Neuronal stem cell (in vitro differentiated cells): ENCODE measurements at places on chromosomes 7 and 10.

DNA sequence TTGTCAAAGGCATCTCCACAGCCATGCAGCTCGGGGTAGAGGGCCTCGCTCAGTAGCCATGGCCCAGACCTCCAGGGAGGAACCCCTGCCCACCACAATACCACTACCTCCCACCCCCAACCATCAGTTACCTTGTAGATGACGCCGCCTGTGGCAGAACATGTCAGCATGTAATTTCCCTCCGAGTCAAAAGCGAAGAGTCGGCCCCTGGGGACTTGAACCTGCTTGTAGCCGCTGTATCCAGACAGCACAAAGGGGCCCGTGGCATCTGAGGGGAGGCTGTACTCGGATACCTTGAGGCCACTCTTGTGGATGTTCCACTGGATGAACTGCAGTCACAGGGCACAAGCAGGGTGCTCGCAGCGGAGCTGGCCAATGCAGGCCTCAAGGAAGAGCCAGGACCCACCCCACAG, 16.3 kb upstream of the CYREN start:
- H3K4me3 ChIP-seq = no peak overlapping the region
- DNase-seq = no peak
- H3K4me1 ChIP-seq = no peaks in the 10 kb centered on the region
- peaks cover 62% of the 10 kb centered on the region for H3K36me3 ChIP-seq

- no peak overlapping the region for H3K4me3 ChIP-seq
- no peak overlapping the region for H3K27ac ChIP-seq
- DNase-seq = no peak
- H3K36me3 ChIP-seq = no peaks in the 10 kb centered on the region
- H3K27me3 ChIP-seq = no peaks in the 10 kb centered on the region
- H3K4me1 ChIP-seq = no peaks in the 10 kb centered on the region
These were observed 147.5 kb downstream of the SEMA3D start for GRCh38 chr7:85039196-85039923.

DNA sequence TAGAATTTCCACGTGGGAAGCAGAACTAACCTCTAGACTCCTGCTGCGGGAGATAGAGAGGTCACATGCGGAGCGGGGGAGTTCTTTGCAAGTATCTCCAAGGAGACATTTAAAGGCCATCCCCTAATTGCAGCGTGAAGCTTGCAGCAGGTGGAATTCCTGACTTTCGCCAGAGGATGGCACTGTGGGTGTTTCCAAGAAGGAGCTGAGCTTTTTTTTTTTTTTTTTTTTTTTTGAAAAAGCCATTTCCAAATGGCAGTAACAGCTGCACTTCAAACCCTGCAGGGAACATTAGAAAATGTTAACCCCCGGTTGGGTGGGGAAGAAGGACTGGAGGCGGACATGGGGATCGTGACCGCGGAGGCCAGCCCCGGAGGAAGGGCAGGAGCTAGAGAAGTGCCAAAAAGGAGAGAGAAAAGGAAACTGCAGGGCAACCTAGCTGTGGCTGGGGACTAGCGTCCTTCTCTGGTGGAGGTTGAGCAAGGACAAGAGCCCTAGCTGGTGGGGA, 487.7 kb downstream of the TYW1 start:
- DNase-seq = peak; percentile 75
- H3K27ac ChIP-seq = no peak overlapping the region
- H3K36me3 ChIP-seq = no peaks in the 10 kb centered on the region
- no peak overlapping the region for H3K4me3 ChIP-seq

DNA sequence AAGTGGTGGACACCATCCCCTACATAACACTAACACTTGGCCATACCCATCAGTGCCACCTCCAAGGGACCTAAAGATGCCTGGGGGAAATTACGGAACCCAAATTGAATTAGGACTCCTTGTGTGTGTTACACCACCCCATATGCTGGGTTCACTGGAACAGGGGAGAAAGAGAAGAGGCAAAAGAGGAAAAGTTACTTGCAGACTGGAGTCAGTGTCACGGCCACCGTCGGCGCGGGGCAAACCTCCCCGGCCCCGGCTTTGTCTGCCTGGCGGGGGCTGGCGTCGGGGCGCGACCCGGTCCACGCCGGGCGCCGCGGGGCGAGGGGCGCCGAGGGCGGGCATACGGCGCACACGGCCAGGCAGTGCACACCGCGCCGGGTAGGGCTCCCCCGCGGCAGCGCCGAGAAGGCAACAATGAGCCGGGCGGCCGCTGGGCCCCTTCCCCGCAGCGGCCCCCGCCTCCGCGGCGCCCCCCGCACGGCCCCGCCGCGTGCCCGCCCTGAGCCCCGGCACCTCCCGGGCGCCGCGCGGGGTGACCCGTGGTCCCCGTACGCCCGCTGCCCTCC, 171.1 kb downstream of the FAM107B start:
- peaks cover 36% of the 10 kb centered on the region for H3K36me3 ChIP-seq
- H3K27me3 ChIP-seq = peaks cover 2% of the 10 kb centered on the region
- H3K4me1 ChIP-seq = peaks cover 6% of the 10 kb centered on the region

DNA sequence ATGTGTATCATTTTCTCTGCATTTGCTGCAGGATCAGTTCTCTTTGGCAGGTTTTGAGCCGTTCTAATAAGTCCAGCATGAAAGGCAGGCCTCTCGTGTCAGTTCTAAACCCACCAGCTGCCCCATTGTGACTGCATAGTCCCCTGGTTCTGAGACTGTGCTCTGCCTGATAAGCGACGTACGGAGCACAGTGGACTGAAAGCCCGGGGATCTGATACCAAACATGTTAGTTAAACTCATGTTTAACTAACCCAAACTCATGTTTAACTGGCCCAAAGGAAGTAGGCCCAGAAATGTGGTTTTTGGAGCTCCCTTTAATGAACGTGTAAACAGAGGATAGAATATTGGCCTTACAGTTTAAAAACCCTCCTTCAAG, 98.0 kb upstream of the PDCD4 start:
- no peaks in the 10 kb centered on the region for H3K27me3 ChIP-seq
- H3K36me3 ChIP-seq = no peaks in the 10 kb centered on the region
- H3K4me1 ChIP-seq = no peaks in the 10 kb centered on the region
- DNase-seq = no peak
- no peak overlapping the region for H3K27ac ChIP-seq

DNA sequence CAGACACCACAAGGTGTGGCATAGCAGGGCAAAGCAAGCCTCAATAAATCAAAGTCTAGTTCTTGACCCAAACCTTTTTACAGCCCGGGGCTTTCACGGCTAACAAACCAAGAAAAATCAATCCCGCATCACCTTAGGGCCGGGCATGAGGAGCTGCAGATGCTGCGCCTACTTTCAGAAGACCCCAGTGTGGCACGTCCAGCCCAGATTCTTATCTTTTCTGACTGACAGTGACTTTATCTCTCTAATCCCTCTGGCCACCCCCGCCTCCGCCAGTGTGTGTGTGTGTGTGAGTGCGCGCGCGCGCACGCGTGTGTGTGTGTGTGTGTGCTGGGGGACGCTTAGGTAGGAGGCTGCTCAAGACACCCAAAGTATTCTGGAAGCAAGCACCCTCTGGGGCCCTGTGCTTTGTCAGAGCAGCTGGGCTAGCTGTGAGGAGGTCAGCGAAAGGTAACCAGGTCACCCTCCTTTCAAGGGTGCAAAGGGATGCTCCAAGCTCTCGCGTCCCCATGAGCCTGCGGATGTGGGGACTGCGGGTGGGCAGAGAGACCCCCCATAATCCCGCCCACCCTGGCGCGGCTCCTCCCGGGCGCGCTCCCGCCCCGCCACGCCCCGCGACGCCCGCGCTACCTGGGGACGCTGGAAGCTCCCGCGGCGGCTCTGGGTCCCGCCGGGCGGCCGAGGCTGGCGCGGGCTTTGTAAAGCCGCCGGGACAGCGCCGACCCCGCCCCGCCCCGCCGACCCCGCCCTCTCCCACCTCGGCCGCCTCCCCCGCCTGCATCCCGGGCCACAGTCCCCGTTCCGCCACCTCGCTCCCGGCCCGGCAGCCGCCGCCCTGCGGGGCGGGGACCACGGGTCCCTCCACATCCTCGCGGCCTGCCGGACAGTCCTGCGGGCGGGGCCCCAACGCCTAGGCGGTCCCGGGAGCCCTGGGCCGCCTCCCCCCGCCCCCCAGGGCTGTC, 57.1 kb upstream of the RHOBTB1 start:
- peak; percentile 56 for DNase-seq
- H3K27me3 ChIP-seq = peaks cover 48% of the 10 kb centered on the region
- H3K4me3 ChIP-seq = peak overlapping the region; percentile 51
- H3K36me3 ChIP-seq = no peaks in the 10 kb centered on the region
- peaks cover 5% of the 10 kb centered on the region for H3K4me1 ChIP-seq
- H3K27ac ChIP-seq = no peak overlapping the region

DNA sequence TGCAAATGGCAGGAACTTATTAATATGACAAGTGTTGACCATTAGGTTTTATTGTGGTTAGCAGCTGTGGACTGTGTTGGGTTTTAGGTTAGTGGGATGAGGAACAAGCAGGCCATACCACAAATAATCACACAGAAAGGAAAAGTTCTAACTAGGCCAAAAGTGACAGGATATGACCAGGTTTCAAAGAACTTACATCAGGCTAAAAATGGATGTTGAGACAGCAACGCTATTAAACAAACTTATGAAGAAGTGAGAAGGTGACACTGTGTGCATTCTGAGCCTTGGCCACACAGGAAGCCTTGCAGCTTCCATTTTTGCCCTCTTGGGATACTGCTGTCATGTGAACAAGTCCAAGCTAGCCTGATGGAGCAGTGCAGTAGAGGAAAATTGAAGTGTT, 568.8 kb downstream of the HTR7 start:
- H3K4me1 ChIP-seq = no peaks in the 10 kb centered on the region
- DNase-seq = no peak
- no peak overlapping the region for H3K4me3 ChIP-seq
- H3K27ac ChIP-seq = no peak overlapping the region
- H3K27me3 ChIP-seq = no peaks in the 10 kb centered on the region
- no peaks in the 10 kb centered on the region for H3K36me3 ChIP-seq

DNA sequence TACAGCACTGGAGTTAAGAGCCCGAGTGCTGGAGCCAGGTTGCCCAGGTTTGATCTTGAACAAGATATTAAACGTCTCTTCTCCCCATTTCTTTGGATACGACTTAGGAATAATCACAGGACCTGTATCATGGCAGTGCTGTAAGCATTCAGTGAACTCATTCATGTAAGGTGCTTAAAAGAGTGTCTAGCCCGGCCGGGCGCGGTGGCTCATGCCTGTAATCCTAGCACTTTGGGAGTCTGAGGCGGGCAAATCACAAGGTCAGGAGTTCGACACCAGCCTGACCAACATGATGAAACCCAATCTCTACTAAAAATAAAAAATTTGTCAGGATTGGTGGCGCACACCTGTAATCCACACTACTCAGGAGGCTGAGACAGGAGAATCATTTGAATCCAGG, 40.8 kb downstream of the CHST15 start:
- no peak overlapping the region for H3K27ac ChIP-seq
- no peak overlapping the region for H3K4me3 ChIP-seq
- no peak for DNase-seq
- H3K4me1 ChIP-seq = peaks cover 17% of the 10 kb centered on the region
- H3K36me3 ChIP-seq = no peaks in the 10 kb centered on the region
- no peaks in the 10 kb centered on the region for H3K27me3 ChIP-seq

DNA sequence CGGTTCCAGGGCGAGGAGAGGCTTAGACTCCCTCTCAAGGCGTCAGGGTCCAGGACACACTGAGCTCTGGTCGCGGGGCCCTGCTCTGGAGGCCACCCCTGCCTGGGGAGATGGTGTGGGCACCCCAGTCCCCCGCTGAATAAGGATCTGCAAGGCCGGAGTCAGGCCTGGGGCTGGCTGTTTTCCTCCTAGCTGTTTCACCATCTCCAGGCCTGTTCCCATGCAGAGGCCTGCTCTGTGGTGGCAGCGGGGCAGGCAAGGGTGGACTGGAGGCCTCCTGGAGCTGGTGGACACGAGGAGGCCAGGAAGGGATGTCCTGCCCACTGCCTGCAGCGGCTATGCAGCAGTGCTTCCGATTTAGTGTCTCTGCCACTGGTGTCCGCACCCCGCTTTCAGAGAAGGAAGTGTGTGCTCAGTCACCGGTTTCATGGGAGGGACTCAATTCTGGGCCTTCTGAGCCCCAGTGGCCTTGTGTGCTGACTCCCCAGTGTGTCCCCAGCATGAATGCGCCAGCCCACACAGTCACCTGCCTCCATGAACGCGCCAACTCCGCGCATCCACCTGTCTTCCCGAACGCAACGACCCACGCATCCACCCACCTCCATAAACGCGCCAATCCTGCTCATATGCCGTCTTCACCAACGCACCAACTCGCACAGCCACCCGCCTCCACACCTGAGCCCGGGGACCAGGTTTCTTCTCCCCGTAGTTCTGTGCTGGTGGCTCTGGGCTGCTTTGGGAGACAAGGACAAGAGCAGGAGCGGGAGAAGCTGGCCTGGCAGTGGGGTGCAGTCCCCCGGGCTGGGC, 14.5 kb upstream of the GPR146 start:
- H3K4me3 ChIP-seq = no peak overlapping the region
- peaks cover 23% of the 10 kb centered on the region for H3K36me3 ChIP-seq
- H3K4me1 ChIP-seq = peaks cover 12% of the 10 kb centered on the region
- no peaks in the 10 kb centered on the region for H3K27me3 ChIP-seq

GRCh38 chr10:116198676-116199035, 74.3 kb downstream of the GFRA1 start:
- H3K4me3 ChIP-seq = no peak overlapping the region
- peaks cover under 1% of the 10 kb centered on the region for H3K4me1 ChIP-seq
- no peak overlapping the region for H3K27ac ChIP-seq
- H3K27me3 ChIP-seq = no peaks in the 10 kb centered on the region

GRCh38 chr10:15853800-15854199, 6.5 kb downstream of the MINDY3 start:
- H3K36me3 ChIP-seq = no peaks in the 10 kb centered on the region
- H3K27ac ChIP-seq = no peak overlapping the region
- H3K4me3 ChIP-seq = no peak overlapping the region
- H3K27me3 ChIP-seq = no peaks in the 10 kb centered on the region
- peaks cover 2% of the 10 kb centered on the region for H3K4me1 ChIP-seq

DNA sequence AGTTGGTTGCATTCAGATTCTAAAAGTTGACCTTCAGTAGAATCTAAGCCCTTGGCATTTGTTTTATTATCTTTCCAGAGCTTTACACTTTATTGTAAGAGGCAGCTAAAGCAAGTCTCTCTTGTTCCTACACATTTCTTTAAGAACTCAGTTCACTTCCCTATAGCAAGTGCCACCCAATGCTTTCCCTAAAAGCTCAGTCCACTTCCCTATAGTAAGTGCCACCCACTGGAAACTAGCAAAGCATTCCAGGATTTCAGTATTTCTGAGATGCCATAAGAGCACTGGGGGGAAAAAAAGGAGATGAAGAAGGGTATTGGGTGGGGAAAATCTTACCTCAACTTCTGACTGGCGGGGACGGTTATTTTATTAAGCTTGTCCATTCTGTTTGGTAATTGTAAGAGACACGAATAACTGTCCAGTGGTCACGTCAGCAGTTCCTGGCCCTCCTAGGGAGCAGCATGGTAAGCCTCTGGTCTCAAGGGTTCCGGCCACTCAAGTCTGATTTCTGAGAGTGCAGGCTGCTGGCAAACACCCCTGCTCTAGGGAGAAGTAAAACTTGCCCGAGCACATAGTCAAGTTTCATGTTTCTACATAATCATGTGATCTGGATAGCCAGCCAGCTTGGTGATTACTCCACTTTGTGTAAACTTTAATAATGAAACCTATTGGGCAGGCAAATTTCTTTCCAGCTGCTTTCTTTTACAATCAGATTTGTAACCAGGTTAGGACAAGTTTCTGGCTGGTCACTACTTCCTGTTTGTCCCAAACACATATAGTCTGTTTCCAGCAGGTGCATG, at the start of gene BLNK:
Gene BLNK (minus strand): TSS at position 554 of the 800 bp plus-strand sequence. CDS start 171 bp downstream, at position 383.
- H3K4me3 ChIP-seq = no peak within 1 kb of the TSS
- no peaks in the 10 kb centered on the region for H3K4me1 ChIP-seq
- H3K27ac ChIP-seq = no peak within 1 kb of the TSS
- no peak for DNase-seq
- no peaks in the 10 kb centered on the region for H3K36me3 ChIP-seq

- DNase-seq = no peak
- peaks cover 11% of the 10 kb centered on the region for H3K4me1 ChIP-seq
- H3K27ac ChIP-seq = no peak overlapping the region
- no peaks in the 10 kb centered on the region for H3K27me3 ChIP-seq
- no peak overlapping the region for H3K4me3 ChIP-seq
- no peaks in the 10 kb centered on the region for H3K36me3 ChIP-seq
These were observed 126.0 kb upstream of the JCAD start for GRCh38 chr10:30185341-30185740.
